Stimulated activated CD4-positive, alpha-beta T cell treated with anti-CD3 and anti-CD28 coated beads, Interleukin-2, amount 100 ng/mL, for 24 hours (primary cell): ENCODE measurements at places on chromosomes 1 and 21.

DNA sequence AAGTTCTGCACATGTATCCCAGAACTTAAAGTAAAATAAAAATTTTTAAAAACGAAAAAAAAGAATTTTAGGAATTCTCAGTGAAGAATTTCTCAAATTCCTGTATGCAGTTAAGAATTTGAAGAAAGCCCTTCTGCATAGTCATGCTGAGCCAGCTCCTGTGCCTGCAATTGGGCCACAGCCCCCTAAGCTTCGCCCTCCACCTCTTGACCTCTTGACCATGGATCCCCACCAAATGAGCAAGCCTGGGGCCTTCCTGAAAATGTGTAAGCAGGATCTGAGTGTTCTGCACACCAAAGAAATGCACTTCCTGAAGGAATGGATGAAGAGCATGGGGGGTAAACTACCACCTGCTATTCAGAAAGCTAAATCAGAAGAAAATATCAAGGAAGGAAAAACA lies 52.0 kb downstream of the NBPF6 start:
- no peak for DNase-seq

GRCh38 chr21:15279482-15279881 lies 214.7 kb upstream of the NRIP1 start:
- DNase-seq = no peak

DNA sequence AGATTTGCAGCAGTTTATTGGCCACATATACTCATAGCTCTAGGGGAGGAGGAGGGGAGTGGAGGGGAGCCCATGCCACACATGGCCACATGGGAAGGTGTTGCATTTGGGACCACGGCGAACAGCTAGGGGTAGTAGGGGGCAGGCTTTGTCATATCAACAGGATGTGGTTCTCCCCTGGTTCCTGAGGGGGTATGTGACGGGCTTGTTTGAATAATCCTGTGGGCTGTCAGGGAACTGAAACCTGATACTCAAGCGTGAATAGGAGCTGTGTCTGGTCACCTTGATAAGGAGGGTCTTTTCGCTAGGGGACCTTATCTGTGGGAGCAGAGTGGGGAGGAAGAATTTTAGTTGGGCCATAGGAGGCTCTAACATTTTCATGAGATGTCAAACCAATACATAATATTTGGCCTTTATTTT lies 264.7 kb downstream of the CTH start:
- DNase-seq = no peak

- DNase-seq = peak; percentile 24
Measured at GRCh38 chr1:40627987-40628902, 37.2 kb downstream of the RIMS3 start.

DNA sequence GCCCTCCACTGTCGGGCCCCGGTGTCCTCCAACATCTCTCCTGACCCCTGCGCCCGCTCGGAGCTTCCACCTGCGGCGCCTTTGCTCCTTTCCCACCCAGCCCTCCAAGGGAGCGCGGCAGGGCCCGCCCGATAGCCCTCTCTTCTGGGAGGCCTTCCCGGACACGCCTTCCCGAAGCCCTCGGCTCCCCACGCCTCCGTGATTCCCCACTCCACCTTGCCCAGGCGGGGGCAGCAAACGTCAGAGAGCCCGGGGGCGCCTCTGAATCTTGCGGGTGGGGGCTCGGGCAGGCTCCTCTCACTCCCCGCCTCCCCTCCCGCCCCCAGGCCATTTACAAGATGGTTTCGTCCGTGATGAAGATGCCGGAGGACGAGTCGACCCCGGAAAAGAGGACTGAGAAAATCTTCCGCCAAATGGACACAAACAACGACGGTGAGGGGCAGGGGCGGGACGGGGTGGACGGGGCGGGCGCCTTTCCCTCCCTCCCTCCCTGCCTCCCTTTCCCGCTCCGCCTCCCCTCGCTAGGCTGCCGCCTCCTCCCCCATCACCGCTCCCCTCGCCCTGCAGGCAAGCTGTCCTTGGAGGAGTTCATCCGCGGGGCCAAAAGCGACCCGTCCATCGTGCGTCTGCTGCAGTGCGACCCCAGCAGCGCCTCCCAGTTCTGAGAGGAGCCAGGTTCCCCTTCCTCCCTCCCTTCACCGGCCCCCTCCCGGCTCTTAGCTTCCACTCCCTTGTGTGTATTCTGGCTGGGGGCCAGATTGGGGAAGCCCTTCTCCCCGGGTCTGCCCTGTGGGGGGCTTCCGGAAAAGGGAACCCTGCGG lies 7.1 kb downstream of the HPCA start:
- no peak for DNase-seq

- no peak for DNase-seq
Measured at GRCh38 chr1:27201295-27201694, 33.1 kb upstream of the WDTC1 start.

- no peak for DNase-seq
Measured at GRCh38 chr1:231200388-231201031, 38.7 kb downstream of the TRIM67 start.

DNA sequence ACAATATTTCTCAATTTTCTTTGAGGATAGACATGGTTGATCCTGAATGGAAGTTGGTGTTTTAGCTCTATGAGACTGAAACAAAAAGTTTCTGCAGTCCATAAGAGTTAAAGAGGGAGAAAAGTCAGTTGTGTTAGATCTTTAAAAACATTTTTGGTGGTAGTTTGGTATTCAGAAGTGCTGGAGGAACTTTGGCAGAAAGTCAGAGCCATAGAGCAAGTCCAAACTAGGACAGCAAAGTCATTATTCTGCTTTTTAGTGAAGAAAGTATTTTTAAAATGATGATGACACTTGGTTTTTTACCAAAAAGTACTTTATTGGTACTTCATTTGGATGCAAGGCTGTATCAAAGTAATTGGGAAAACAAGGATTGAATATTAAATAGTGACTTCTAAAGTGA lies 41.8 kb downstream of the FNBP1L start:
- DNase-seq = no peak

DNA sequence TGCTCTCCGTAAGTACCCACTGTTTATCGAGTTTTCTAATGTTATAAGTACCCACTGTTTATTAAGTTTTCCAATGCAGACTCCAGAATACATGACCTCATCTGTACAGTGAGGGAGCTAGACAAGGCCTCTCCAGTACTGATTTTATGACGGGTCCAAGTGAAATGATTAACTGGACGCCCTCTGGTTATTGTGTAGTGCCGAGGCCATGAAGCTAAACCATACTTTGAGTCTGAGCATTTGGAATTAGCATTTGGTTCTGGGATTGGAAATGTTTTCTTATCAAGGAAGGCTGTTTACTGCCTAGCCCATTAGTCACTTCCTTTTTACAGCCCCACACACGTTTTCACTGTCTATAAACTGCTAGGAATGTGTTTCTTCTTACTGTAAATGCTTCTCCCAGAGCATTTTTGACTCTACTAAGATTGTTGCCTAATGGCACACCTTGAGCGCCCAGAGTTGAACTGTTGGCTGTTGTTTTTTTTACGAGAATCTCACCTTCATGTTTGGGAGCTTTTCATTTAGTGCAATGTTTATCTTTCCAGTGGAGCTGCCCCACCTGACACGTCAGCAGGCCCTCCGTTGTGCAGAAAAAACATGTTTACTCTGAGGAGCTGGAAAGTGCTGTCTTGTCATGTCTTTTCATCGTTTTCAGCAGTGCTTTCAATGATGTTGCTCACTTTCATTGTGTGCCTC lies 26.9 kb downstream of the SPATA46 start:
- DNase-seq = no peak

DNA sequence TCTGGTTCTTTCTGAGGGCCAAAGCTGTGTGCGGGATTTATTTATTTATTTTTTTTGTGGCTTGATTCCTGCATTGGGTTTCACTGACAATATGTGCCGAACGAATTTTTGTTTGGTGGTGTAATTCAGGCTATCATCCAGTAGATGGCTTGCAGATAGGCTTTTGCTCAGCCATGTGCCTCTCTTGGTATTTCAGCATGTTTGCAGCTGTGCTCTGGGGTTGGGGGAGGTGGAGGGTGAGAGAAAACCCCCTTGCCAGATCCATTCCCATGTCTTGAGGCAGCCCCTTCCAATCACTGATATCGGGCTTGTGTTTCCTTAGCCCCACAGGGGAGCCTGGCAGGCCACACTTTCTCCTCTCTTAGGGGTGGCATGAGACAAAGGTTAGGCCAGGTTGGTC lies 302.4 kb downstream of the PTGER3 start:
- DNase-seq = no peak

GRCh38 chr1:223234534-223234933 lies 91.5 kb upstream of the TLR5 start:
- DNase-seq = no peak

DNA sequence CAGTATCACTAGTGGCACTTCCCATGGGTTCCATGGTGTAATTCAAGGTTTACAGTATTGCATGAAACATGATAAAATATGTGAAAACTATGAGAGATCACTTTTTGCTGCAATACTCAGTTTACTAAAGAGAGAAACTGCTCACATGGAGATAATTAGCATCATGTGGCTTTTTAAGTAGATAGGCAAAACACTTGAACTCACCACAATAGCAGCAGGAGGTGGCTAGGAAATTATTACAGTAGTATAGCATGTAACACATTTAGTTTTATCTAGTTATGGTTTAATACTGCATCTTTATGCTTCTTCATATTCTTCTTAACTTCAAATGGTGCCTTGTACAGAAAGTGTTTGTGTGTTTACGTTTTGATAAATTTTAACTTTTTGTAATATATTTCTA lies 698.5 kb upstream of the BRINP3 start:
- DNase-seq = no peak

DNA sequence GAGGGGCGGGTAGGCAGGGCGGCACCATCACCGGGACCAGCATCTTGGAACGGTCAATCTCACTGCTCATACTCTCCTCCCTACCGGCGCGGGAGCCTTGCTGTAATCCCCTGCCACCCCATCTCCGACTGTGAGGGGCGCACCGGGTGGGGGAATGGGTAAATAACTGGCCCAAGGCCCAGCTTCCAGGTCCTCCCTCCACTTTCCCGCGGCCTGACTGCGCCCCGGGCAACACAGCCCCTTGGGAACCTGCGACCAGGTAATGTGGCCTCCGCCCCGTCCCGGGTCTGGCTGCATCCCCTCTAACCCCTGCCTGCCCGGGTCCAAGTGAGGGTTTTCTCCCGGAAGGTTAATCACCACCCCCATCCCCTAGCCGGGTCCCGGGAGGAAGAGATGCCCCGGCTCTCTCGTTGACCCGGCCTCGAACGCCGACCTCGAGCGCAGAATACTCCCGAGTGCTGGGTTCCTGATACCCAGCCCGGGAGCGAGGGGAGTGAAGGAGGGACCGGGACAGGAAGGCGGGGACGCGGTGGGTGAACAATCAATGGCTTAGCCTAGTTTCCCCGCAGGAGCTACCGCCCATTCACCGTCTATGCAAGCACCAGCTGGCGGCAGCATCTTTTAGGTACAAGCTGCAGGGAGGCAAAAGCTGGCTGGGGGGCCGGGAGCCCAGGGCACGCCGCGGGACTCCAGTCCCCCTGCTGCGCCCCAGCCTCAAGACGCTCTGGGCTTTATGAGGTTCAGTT lies 5.9 kb upstream of the LHX9 start:
- DNase-seq = no peak

- DNase-seq = no peak
Measured at GRCh38 chr1:209839875-209840546, 12.2 kb downstream of the UTP25 start.

DNA sequence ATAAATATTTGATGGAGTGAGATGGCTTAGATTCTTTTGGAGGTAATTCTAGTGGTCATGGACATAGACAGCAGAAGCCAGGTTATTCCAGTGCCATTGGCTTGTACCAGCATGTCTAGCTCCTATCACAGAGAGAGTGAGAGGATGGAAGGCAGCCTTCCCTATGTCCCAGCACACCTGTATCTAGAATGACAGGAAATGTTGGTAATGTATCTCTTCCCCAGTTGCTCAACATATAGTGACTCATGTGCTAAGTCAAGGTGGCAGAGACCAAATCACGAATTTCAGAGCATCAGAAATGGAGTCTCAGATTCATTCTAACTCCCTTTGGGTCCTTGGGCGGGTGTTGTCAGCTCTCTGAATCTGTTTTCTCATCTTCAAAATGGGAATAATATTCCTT lies 28.4 kb downstream of the METTL13 start:
- DNase-seq = no peak

DNA sequence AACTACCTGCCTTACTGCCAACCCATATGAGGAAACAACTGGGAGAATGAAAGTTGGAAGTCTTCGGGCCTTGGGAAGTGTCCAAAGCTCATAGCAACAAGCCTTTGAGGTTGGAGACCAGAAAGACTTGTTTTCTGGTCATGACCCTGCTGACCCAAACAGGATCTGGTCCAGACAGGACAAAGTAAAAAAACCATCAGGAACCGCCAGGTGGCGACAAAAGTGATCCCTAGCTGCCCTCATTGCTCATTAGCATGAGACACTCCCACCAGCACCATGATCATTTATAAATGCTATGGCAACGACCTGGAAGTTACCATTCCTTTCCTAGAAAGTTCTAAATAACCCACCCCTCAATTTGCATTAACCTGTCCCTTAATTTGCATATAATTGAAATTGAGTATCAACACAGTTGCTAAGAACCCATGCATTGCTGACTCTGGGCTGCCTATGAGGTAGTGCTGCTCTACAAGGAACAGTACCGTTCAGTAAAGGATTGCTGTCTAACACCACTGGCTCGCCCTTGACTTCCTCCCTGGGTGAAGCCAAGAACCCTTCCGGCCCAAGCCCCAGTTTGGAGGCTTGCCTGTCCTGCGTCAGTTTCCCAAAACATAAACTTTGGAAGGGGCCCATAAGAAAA lies 89.0 kb downstream of the URB2 start:
- DNase-seq = peak; percentile 53

DNA sequence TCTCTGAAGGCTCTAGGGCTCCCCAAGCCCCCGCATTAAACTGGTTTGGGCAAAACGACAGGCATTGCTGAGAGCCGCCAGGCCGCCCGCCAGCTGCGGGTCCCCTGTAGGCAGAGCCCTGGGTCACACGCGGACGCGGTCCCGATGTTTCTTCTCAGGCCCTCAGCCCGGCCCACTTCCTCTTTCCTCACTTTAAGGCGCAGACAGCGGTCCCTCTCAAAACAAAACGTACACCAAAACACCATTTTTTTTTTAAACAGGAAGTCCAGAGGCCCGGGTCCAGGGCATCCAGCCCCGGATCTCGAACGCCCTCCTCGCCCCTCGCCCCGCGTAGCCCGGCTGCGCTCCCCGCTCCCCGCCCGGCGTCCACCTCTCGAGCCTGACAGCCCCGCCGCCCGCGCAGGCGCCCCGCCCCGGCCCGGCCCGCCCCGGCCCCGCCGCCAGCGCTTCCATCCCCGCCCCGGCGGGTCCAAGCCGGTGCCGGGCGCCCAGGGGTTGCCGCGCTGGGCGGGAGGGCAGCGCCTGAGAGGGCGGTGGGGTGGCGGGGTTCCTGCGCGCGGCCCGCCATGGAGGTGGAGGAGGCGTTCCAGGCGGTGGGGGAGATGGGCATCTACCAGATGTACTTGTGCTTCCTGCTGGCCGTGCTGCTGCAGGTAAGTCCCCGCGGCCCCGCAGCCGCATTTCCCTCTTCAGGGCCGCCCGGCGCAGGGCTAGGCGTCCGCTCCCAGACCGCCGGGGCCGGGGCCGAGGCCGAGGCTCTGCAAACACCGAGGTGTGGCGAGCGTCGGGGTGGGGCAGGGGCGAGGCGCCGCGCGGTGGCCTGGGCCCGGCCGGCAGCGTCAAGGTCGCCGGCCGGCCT lies at the start of gene SLC22A15:
SLC22A15 (plus strand) TSS at position 452 of the 859 bp plus-strand sequence; CDS start at position 567, 115 bp downstream.
- peak; percentile 43 for DNase-seq
